ENCODE measurements at places on chromosomes 5 and 9.

DNA sequence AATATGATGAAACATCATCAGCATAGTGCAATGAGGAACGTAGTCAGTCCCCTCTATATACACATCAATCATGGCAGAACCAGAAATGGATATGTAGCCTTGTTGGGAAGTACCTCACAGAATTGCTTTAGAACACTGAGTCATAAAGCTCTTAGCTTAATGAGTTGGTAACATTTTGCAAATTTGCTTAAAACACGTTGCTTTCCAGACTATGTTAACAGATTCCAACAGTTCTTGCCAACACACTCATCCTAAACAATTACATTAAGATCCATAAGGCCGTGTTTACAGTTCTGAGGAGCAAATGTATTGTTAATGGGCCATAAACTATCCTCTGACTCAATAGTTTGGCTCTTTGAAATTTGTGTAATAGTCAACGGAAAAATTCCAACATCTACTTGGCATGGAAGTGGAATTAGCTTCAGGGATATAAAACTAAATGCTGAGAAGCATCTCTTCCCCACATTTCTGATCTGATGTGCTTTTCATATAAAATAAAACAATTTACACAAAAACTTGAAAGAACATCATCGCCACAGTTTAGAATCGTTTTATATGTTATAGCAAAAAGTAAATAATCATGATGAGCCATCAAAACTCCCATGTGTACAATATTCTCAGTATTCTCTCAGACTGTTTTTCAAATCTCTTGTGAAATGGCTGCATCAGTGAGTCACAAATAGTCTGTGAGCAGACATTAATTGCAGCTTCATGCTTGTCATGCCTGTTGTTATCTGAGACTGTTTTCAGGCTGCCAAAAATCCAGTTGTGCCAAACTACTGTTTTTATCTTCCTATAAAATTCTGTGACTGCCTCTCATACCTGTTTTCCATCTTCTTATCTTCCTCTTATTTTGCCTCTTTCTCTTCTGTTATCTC, 291.9 kb downstream of the COX7C start:
- no peak for DNase-seq

DNA sequence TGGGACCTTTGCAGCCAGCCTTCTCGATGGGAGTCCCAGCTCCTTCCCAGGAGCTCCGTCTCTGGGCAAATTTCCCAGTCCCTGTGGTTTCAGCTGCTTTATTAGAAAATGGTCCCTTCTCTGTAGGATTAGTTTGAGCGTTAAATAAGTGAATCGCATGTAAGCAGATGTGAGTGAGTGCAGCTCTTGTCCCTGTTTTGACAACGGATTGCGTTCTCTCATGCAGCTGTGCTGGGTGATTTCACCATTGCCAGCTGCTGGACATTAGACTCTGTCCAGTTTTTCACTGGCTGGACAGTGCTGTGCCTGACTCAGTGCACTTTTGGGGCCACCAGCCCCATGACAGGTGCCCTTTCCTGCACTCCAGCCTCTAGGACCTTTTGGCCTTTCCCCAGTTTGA, 11.6 kb upstream of the CEL start:
- DNase-seq = no peak

DNA sequence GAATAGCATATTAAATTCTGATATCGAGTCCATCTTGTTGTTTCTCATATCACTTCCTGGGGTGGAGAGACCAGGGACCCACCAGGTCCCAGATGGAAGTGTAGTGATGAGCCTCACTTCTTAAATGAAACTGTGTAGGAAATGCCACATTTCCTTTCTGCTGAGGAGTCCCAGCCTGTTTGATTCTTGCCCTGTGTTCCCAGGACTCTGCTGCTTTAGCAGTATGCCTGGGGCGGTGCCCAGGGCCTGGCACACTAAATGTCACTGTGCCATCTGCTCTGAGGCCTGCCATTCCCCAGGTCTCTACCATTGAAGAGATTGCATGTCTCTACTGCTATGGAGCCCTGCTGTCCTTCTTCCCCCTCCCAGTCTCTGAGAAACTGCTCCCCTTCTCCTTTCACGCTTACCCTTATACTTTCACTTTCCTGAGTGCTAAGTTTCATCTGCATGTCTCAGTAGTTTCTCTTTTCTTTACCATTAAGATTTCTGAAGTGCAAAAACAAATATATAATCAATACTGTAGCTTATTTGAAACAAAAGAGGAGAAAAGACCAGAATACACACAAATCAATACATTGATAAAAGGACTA, 260.4 kb downstream of the GABRB2 start:
- DNase-seq = no peak

DNA sequence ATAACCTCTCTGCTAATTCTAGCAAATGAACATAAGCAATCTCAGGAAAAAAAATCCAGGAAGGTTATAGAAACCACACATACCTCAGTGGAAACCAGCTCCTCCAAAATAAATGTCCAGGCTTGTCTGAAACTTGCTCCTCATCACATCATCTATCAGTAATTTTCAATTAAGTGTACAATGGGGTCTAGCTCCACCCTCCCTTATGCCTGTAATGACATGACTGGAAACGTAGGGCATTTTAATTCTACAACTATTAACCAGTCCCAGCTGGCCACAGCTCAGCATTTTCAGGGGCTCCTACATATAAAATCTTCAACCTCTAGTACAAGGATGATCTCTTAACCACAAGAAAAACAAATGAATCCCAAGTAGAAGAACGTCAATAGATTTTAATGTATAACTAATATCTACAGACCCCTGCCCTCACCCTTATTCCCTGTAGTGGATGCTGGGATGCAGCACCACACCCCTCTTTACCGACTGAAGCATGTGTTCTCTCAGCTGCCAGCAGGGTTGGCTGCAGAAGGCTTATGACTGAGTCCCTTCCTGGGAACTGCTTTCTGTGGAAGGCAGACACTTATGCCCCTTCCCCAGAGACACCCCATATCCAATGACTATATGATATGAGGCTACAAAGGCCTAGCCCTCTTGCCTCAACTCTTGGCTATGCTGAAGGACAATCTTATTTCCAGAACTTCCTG, 6.8 kb downstream of the TSSK1B start:
- DNase-seq = no peak

- DNase-seq = no peak
Observed at GRCh38 chr5:157130925-157131324, 11.7 kb downstream of the MED7 start.

DNA sequence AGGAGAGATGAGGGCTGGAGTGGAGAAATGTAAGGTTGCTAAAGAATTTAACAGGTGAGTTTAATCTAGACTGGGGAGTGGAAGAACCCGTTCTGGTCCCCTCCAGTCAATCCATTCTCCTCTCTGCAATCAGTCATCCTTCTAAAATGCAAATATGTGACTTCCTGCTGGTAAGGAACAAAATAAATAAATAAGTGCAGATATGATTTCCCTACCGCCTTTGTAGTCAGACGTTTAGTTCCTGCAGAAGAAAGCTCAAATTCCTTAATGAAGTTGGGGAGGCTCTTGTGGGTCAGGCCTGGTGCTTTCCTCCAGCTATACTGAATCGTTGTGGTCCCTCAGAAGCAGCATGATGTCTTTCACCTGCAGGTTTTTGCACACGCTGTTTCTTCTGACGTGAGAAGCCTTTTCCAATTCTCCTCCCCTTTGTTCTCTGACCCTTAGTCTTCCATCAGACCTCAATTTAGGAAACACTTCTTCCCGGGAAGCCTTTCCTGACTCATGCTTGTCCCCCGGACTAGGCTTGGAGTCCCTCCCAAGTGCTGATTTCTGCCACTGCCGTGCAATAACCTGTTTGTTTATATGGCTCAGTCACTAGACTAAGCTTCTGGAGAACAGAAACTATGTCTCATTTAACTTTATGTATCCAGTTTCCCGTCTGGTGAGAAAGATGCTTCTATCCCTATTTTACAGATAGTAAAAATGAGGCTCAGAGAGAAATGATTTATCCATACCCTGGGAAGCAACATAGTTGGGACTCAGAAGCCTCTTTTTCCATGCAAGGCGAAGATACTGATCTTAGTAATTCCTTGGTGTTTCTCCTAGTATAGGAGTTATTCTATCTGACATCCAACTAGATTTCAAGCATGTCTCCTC, 1.3 kb downstream of the ATP6V1G1 start:
- DNase-seq = no peak

GRCh38 chr5:1332461-1333001, 12.4 kb downstream of the CLPTM1L start:
- DNase-seq = no peak

DNA sequence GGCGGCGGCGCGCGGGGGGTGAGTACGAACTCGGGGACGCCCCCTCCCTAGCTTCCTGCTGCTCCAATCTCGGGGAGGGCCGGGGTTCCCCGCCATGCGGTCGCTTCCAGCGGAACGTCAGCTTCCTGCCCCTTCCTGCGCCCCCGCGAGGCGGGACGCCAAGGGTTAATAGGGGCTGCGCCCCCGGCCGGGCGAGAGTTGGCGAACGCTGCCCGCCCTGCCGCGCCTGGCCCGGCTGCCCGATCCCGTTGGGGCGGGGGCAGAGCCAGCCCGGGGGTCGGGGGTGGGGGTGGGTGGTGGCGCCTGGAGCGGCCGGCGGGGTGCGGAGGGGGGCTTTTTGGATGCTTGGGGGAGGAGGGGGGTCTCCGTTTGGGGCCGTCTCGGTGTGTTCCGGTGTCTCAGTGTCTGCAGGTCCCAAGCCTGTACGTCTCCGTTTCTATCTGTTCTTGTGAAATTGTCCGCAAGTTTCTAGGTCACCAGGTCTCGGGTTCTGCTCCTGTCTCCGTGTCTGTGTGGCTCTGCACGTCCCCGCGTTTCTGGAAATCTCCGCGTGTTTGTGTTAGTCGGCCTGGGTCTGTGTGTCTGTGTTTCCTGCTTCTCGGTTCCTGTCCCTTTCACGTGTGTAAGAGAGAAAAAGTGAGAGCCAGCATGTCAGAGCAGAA, 789 bp downstream of the COL27A1 start:
- DNase-seq = no peak

- DNase-seq = no peak
Observed at GRCh38 chr5:85320495-85320894, 935.8 kb upstream of the EDIL3 start.

GRCh38 chr5:612498-613424, 621 bp downstream of the CEP72 start:
- DNase-seq = peak; percentile 32

- DNase-seq = peak; percentile 70
Observed at GRCh38 chr5:158074992-158075769, 216.2 kb upstream of the CLINT1 start.

GRCh38 chr5:173853370-173854131, 34.6 kb upstream of the CPEB4 start:
- DNase-seq = no peak

GRCh38 chr5:142770650-142771609, 753 bp downstream of the ARHGAP26 start:
- DNase-seq = peak; percentile 47

GRCh38 chr9:95494022-95494415, 22.8 kb downstream of the PTCH1 start:
- peak; percentile 4 for DNase-seq

- DNase-seq = no peak
Observed at GRCh38 chr5:137828180-137828579, 39.5 kb upstream of the MYOT start.

GRCh38 chr5:151680944-151681427, 5.7 kb downstream of the SPARC start:
- no peak for DNase-seq

DNA sequence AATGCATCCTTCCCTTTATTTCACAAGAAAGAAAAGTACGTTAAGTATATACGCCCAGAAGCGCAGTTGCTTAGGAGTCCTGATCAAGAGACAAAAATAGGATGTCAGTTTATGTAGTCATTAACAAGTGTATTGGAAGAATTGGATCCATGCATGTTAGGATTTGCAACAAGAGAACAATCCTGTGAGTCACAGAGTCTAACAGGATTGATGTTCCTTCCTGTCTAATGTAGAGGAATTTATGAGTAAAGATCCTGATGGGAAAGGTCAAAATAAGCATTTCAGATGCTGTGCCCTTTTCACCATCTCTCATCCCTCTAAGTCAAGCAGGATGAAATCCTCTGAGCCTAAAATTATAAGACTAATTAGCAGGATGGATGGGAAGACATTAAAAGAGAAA, 406.0 kb upstream of the GRIA1 start:
- no peak for DNase-seq

DNA sequence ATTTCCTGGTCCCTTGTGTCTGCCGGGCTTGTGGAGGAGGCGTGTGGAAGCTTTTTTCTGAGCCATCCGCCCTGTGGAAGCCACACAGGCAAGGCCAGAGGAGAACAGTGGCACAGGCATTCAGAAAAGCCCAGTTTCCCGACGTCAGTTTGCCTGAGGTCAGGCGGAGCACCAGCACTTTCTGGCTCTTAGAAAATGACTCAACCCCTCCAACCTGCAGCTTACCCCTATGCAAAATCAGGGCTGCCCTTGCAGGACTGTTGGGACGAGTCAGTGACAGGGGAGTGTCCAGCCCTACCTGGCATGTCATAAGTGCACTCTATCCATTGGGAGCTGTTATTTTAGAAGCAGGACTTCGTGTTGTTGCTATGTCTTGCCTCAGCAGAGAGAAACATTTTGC, 216.0 kb downstream of the NR3C1 start:
- no peak for DNase-seq

DNA sequence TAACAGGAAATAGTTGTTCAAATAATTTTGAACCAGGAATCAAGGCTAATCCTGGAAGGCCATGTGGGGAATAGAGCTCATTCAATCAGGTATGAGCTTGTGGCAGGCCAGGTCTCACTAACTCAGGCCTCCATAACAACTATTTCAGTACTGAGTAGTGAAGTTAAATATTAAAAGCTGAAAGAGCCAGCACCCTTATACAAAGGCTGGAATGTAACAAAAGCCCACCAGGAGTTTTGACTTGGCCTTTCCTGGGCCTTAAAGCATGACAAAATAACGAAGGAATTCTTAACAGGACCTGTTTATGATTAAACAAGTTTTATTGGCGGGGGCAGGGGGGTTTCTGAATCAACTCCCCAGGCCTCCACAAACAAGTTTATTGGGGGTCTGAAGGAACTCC, 1146.7 kb downstream of the CDH9 start:
- DNase-seq = no peak

GRCh38 chr9:127965953-127966352, 14.8 kb downstream of the EEIG1 start:
- DNase-seq = no peak

- no peak for DNase-seq
Observed at GRCh38 chr9:5040730-5041389, 55.8 kb downstream of the JAK2 start.

GRCh38 chr5:40628407-40628806, 51.3 kb upstream of the PTGER4 start:
- no peak for DNase-seq

GRCh38 chr9:121476156-121476555, 23.5 kb downstream of the GGTA1 start:
- no peak for DNase-seq

DNA sequence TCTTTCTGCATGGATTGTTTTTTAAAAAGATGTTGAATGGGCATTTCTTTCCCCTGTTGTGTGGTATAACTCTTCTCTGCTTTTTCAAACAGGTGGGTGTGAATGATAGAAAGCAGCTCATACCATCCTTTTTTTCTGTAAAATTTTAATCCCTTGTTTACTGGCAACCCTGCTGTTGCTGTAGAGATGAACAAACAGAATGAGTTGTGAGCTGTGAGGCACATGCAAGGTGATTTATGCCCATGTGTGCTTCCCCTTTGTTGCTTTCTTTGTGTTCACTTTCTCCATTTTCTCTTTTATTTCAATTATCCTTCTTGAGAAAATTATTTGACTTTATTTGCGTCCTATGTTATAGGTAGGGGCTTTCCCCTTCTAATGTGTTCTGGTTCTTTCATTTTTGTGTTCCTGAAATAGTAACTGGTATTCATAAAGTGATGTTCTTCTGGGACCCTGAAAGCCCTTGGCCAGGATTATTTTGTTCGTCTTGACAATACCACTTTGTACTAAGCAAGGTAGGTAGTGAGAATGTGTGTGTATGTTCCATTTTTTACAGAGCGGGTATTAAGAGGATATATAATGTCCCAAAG, 79.9 kb downstream of the AOPEP start:
- no peak for DNase-seq
